ENCODE measurements at places on chromosomes 4 and X. TPM values are rescaled to one million over a fixed set of nuclear protein-coding genes. Genes with fewer than 3 reads are reported as not detected.

Gene DCX
- total RNA-seq = 0.13 TPM

Gene AMBN
- not detected for total RNA-seq

Gene CYBB
- 7.8 TPM for total RNA-seq

Gene SPANXD
- total RNA-seq = not detected

Gene GPR119
- not detected for total RNA-seq

Gene APLN
- total RNA-seq = 14.6 TPM

Gene HPGDS
- total RNA-seq = 1.3 TPM

Gene CCDC110
- 1.3 TPM for total RNA-seq

Gene SCML2
- 0.93 TPM for total RNA-seq

Gene GABRB1
- total RNA-seq = 1.7 TPM

Gene JADE1
- 19.4 TPM for total RNA-seq

Gene TCEANC
- 4.7 TPM for total RNA-seq

Measured in heart right ventricle (tissue), 16 donors.